ENCODE measurements at places on chromosomes 2 and 18.

- no peak for DNase-seq
These were observed 4.8 kb upstream of the ITPRIPL1 start for GRCh38 chr2:96320326-96320725.

DNA sequence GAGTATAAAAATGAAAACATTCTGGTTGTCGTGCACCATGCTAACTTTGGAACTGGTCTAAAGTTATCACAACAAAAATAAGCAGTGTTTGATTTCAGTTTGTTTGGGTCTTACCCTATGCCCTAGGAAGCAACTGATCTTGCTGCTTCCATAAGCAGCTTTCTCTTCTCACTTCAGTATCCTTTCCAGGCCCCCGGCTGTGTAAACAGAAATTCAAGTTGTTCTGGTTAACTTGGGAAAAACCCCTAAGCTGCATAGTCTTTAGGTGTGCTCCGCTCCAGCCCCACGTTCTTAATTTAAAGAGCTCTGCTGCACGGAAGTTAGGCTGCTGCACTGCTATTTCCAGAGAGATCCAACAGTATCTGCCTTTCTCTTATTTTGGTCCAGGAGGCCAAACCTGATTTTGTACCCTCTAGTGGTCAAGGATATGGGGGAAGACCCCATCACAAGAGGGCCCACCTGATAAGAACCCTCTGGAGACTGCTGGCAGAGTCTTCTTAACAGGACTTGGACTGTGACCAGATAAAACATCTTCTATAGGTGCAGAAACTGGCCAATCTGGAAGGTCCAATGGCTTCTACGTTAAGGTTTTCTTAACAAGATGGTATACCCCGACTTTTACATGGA lies 69.1 kb downstream of the FEZ2 start:
- no peak for DNase-seq

GRCh38 chr2:116645155-116645554 lies 1169.3 kb upstream of the DDX18 start:
- DNase-seq = no peak

DNA sequence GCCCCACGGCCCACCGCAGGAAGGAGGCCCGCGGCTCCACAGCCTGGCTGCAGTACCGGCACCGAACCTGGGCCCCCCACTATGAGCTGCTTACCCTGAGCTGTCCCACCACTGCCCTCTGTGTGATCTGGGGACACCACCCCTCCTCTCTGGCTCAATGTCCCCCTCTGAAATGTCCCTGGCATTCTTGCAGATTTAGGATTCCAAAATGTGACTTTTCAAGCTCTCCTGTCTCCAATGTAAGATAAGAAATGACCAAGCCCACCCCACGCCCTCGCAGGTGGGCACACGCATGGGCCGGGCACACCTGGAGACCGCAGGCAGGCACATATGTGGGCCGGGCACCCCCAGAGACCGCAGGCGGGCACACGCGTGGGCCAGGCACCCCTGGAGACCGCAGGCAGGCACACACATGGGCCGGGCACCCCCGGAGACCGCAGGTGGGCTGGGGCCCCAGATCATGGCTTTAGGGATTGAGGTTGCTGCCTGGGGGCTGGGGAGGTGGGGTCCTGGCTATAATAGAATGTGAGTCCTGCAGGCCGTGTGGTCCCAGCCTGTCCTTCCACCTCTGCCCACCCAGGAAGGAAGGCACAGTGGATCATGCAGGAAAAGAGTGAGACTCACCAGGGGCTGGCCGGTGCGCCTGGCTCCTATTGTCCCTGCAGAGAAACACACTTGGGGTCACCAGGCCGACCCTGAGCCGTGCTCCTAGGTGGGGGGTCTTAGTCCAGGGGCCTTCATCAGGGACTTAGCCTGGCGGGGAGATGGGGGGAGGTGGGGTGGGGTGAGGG lies 7.2 kb downstream of the PDCD1 start:
- no peak for DNase-seq

DNA sequence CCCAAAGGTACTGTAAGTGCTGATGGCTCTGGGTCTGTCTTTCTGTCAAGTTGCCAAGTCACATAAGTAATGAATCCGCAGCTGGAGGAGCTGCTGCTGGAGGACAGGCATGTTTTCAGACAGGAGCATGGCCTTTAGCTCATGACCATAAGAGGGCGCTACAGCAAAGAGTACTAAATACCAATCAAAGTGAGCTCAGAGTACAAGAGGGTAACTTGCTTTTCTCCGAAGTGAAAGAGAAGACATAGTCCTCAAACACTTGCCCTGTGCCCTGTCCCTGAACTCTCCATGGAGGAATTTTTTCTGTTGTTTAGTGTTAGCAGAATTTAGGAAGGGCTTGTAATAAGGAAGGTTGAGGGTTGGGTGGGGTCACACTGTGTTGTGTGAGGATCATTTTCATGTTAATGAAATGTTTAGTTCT lies 58.0 kb upstream of the EML6 start:
- peak; percentile 48 for DNase-seq

DNA sequence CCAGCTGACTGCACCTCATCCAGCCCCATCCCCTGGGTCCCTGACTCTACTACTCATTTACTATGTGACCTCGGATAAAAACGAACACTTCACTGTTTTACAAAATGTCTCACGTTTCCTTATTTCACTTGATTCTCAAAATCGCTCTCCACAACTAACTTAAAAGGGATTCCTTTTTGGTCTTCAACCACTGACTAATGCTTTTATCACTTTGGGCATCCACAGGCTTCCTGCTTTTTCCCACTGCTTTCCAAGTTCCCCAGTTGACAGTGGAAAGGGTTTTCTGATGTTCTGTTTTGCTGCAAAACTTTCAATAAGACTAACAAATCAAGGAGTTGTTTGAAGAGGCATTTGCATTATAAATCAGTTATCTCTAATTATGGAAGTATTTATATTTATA lies 24.1 kb downstream of the EIF2AK3 start:
- DNase-seq = no peak

Measured in stimulated activated naive B cell treated with anti-CD40 and anti-IgM and Interleukin-4, amounts not matched to agents 10 μg/mL and 1 μg/mL and 100 μg/mL, for 72 hours (primary cell).